Posterior vena cava (tissue), 2 donors: ENCODE measurements at places on chromosomes 11 and 22. TPM values are rescaled to one million over a fixed set of nuclear protein-coding genes. Genes with fewer than 3 reads are reported as not detected.
A peak's percentile ranks its signal among the peaks of the same experiment; 100 is the strongest.

The TUB gene
- 7.0 TPM for total RNA-seq

The C11orf42 gene
- not detected for total RNA-seq

The PKNOX2 gene
- total RNA-seq, result 8.3 TPM

The CECR2 gene
- total RNA-seq, result 0.24 TPM

- DNase-seq, result no peak
Observed at GRCh38 chr11:24708616-24709015, 211.8 kb downstream of the LUZP2 start.

DNA sequence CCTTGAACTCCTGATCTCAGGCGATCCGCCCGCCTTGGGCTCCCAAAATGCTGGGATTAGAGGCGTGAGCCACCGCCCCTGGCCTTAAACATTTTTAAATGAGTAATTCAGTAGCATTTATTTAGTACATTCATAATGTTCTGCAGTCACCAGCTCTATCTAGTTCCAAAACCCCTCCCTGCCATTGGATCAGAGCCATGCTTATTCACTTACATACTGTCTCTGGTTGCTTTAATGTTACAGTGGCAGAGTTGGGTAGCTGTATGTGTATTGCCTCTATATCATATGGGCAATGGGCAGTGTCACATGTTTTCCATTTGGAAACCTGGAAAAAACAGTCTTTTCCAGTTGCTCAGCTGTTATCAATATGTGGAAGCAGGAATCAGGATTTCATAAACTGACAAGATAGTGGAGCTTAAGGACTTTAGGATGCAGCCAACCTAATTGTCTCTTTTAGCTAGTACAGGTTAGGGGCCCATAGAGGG is 10.5 kb downstream of the COA4 start:
- no peak for DNase-seq

DNA sequence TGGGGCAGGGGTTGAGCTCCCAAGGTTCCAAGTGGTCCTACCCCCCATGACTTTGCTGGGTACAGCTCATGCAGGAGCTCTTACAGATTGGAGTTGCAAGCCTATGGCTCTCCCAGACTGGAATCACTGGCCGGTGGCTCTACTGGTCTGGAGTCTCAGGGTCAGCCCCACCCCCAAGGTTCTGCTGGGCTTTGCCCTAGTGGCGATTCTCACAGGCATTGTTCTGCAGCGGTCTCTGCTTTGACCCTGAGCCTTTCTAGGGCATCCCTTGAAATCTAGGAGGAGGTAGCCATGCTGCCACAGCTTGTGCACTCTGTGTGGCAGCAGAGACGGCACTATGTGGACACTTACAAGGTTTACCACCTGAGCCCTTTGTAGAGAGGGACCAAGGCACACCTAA is 49.3 kb upstream of the HMGXB4 start:
- no peak for DNase-seq

GRCh38 chr11:1370186-1371025 is 19.3 kb upstream of the BRSK2 start:
- peak; percentile 80 for DNase-seq

- peak; percentile 16 for DNase-seq
Observed at GRCh38 chr22:44111562-44112155, 69.1 kb upstream of the PARVG start.

- peak; percentile 56 for DNase-seq
Observed at GRCh38 chr11:71223671-71224660, 28.4 kb downstream of the SHANK2 start.
